ENCODE measurements at places on chromosomes 3 and 15. TPM values are rescaled to one million over a fixed set of nuclear protein-coding genes. Genes with fewer than 3 reads are reported as not detected.

The NANOGP8 gene
- total RNA-seq, result 0.63 TPM

GRCh38 chr3:198080521-198081384 is 120.7 kb downstream of the LMLN start:
- DNase-seq, result no peak

The LMAN1L gene
- total RNA-seq, result not detected

The HHATL gene
- 1.5 TPM for total RNA-seq

The TIGIT gene
- 0.33 TPM for total RNA-seq

GRCh38 chr3:27105904-27106303 is 263.3 kb downstream of the NEK10 start:
- DNase-seq, result no peak

GRCh38 chr3:13280811-13281506 is 139.2 kb downstream of the NUP210 start:
- DNase-seq, result no peak
